GM19239 (cell line): ENCODE measurements at places on chromosomes 13 and 19.
A peak's percentile ranks its signal among the peaks of the same experiment; 100 is the strongest.

GRCh38 chr19:44643605-44644401, at the start of gene PVR:
TSS of gene PVR (plus strand) at chr19:44643910. CDS start at chr19:44644097, 187 bp downstream.
- DNase-seq: no peak

DNA sequence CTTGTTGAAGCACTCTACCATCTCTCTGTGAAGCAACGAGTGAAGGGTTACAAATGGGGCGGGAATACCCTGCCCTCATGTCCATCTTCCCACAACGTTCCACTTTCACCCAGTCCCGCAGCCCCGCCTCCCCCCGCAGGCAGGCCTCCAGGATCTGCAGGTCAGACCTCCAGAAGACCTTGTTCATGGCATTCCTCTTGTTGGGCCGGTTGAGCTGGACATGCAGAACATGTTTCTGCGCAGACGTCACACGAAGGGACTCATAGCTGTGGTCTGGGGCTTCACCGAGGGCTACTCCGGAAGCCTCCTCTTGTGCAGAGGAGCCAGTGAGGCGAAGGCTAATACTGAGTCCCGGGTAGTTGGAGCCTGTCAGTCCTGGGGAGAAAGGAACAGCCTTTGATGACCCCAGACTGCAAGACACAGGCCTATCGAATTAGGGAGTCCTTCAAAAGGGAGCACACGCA, 420 bp downstream of the ECH1 start:
- peak; percentile 71 for DNase-seq

DNA sequence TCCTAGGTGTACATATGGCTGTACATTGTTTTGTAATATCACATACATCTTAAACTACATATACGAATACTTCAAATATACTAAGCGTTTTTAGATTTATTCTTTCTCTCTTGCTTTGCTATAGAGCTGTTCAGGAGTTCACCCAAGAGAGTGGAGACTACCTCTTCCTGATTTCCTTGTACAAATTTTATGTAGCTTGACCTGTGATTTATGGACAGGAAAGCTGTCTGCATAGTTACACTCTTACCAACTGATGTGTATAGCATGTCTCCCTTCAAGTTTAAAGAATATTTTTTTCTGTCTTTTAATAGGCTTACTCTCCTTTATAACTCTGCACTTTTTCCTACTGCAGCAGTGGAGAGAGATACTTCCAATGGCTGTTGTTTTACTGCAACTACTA, 428.7 kb downstream of the NDFIP2 start:
- no peak for DNase-seq

DNA sequence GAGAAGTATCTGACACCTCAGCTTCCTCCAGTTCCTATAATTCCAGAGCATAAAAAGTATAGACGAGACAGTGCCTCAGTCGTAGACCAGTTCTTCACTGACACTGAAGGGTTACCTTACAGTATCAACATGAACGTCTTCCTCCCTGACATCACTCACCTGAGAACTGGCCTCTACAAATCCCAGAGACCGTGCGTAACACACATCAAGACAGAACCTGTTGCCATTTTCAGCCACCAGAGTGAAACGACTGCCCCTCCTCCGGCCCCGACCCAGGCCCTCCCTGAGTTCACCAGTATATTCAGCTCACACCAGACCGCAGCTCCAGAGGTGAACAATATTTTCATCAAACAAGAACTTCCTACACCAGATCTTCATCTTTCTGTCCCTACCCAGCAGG, 3.1 kb downstream of the KLF5 start:
- no peak for DNase-seq

GRCh38 chr19:58274771-58275201, 4.0 kb upstream of the ZNF8 start:
- no peak for DNase-seq

- peak; percentile 7 for DNase-seq
Measured at GRCh38 chr13:94813920-94814475, 101.7 kb upstream of the SOX21 start.

- DNase-seq: no peak
Measured at GRCh38 chr19:33819880-33820781, 23.5 kb downstream of the KCTD15 start.

GRCh38 chr19:38617764-38618589, at the start of gene MAP4K1:
TSS of gene MAP4K1 (minus strand) at chr19:38617953. CDS start at chr19:38617895, 58 bp downstream.
- peak; percentile 69 for DNase-seq

DNA sequence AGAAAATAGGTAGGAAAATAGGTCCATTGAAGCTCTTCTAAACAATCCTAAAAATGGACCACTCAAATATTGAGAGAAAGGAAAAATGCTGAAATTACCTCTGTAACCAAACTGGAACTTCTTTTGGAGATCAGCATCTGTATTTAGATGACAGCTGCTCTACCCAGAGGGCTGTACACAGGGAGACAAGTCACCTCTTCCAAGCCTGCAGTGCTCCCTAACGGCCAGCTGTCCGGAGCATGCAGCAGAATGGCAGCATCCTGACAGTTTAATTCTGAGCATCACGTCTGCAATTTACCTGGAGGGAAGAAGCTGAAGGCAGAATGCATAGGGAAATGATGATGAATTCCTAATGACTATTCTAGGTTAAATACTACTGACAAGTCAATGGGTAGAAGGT, 62.8 kb upstream of the DIAPH3 start:
- no peak for DNase-seq

GRCh38 chr19:21485926-21486325, 19.5 kb upstream of the ZNF429 start:
- DNase-seq: no peak

GRCh38 chr13:30907121-30907861, 1.2 kb downstream of the MEDAG start:
- no peak for DNase-seq

- DNase-seq: no peak
Measured at GRCh38 chr13:43297967-43298678, 274.7 kb downstream of the DNAJC15 start.

DNA sequence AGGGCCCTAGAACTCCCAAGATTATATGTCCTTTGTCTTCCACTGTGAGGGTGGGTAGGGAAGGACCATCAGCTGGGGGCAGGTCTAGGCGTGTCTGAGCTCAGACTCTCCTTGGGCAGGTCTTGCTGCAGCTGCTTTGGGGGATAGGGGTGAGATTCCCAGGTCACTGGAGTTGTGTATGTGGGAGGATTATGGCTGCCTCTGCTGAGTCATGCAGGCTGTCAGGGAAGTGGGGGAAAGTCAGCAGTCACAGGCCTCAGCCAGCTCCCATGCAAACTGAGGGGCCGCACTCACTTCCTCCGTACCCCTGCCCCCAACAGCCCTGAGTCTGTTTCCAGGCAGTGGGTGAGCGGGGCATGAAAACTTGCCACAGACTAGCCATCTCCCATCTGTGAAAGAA, 600.8 kb downstream of the DIAPH3 start:
- no peak for DNase-seq

DNA sequence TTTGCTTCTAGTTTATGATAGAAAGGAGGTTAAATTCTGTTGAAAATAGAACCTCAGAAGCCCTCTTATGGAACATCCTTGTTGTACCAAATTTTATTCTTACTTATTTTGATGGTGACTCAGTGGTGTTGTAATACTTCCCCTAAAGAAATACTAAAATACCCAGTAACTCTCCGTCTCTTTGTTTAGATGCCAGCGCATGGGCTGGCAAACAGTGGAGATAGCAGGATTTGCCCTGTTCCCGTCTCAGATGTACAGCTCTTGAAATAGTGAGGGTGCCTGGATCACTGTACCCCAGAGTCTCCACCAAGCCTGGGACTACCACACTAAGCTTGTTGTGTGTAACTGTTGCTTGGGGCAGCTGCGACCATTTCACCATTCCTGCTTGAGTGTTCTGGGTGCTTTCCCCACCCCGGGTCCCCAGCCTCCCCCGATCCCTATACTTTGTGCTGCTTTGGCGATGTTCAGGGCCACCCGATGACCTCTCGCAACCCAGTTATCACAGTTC, 67.0 kb upstream of the TEX29 start:
- DNase-seq: no peak
